ENCODE measurements at places on chromosomes 7 and 10. TPM values are rescaled to one million over a fixed set of nuclear protein-coding genes. Genes with fewer than 3 reads are reported as not detected.

DNA sequence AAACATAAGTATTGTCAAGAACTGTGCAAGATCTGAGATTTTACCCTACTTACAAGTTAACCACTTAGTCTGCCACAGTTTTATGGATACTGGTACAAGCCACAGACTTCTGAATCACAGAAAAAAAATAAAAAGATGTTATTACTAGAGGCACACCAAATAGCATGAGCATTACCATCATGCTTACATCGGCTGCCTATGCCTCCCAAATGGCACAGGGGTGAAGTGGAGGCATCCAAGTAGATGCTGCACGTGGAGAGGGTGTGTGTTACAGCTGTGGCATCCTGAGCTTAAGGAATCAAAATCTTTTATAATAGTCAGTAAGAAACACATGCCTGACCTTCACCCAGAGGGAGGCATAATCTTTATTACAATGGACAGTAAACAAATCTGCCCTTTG, 207.8 kb downstream of the TFEC start:
- DNase-seq = no peak
- no peaks in the 10 kb centered on the region for H3K36me3 ChIP-seq
- no peaks in the 10 kb centered on the region for H3K27me3 ChIP-seq

DNA sequence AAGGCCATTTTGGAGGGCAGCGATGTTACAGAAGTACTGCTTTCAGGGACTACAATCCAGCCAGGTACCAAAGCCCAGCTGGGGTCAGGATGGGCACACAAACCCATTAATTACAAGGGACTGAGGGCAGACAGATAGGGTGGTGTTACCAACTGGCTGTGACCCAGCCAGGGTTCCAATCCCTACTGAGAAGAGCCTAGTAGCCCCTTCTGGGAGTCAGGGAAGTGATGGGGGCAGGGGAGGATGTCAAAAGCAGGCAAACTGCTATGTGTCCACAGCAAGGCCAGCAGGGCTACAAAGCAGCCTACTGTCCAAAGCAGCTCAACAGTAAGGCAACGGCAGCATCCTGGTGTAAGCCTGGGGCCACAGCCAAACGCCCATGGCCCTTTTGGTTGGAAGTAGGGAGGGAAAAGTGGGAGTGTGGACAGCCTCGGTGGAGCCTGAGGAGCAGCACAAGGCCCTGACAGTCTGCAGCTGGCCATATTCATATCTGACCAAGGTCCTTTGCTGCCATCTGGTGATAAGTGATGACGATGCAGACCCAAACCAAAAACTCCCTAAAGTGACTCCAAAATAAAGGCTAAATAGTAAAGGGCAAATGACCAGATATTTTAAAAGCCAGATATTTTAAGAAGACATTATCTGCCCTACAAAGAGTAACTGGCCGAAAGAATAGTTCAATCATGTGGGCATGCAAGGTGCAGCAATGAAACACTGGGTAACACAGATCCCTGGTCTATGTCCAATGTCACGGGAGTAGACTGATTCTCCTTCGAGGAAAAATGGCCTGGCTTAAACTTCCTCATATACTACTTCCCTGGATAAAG, 56.9 kb downstream of the XPNPEP1 start:
- DNase-seq = peak; percentile 52
- H3K4me3 ChIP-seq = no peak overlapping the region
- peaks cover 12% of the 10 kb centered on the region for H3K4me1 ChIP-seq
- peaks cover 8% of the 10 kb centered on the region for H3K36me3 ChIP-seq
- H3K27ac ChIP-seq = no peak overlapping the region

- H3K27me3 ChIP-seq = no peaks in the 10 kb centered on the region
- H3K4me3 ChIP-seq = peak overlapping the region; percentile 90
- no peak overlapping the region for H3K27ac ChIP-seq
- DNase-seq = peak; percentile 76
- no peaks in the 10 kb centered on the region for H3K36me3 ChIP-seq
These were observed 631 bp downstream of the HPS6 start for GRCh38 chr10:102065561-102066398.

DNA sequence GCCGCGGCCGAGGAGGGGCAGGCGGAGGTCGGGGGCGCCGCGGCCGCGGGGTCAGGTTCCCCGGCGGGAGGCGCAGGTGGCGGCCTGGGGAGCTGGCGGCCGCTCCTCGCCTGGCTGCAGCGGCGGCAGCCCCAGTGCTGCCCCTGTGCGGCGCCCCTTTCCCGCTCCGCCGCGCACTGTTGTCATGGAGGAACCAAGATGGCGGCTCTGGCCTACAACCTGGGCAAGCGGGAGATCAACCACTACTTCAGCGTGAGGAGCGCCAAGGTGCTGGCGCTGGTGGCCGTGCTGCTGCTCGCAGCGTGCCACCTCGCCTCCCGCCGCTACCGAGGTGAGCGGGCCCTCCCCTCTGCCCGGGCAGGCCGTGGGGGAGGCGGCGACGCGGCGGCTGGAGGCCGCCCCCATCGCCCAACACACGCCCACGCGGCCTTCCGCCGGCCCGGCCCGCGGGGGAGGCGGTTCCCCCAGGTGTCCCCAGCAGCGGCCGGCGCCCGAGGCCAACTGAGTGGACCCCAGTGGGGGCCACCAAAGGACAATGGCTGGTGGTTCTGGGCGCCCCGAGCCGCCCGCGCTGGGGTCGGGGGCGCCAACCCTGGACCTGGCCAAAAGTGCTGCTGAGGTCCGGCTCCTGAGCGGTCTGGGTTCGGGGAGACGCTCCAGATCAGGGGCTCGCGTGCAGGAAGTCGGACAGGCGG, 425 bp downstream of the CASD1 start:
- peaks cover 29% of the 10 kb centered on the region for H3K4me1 ChIP-seq
- peak overlapping the region; percentile 61 for H3K27ac ChIP-seq
- H3K4me3 ChIP-seq = peak overlapping the region; percentile 74

LLCFC1 gene
- total RNA-seq = not detected

- no peak overlapping the region for H3K27ac ChIP-seq
- no peaks in the 10 kb centered on the region for H3K27me3 ChIP-seq
- H3K36me3 ChIP-seq = no peaks in the 10 kb centered on the region
- H3K4me1 ChIP-seq = no peaks in the 10 kb centered on the region
These were observed 61.7 kb downstream of the PWWP2B start for GRCh38 chr10:132458586-132459300.

DNA sequence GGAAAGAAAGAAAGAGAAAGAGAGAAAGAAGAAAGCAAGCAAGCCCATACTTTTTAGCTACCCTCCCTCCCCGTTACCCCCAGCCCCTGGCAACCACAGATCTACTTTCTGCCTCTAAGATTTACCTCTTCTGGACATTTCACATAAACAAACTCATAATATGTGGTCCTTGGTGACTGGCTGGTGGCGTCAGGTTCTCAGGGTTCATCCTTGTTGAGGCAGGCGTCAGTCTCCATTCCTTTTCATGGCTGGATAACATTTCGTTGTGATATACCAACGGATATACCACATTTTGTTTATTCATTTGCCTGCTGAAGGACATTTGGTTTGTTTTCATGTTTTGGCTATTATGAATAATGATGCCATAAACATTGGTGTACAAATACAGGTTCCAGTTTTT, 30.5 kb downstream of the CDH23 start:
- no peak for DNase-seq
- no peaks in the 10 kb centered on the region for H3K27me3 ChIP-seq
- H3K27ac ChIP-seq = no peak overlapping the region

GRCh38 chr10:87177-88080, 38.3 kb upstream of the TUBB8 start:
- no peak for DNase-seq
- no peak overlapping the region for H3K4me3 ChIP-seq
- no peak overlapping the region for H3K27ac ChIP-seq
- H3K4me1 ChIP-seq = no peaks in the 10 kb centered on the region
- no peaks in the 10 kb centered on the region for H3K36me3 ChIP-seq

DNA sequence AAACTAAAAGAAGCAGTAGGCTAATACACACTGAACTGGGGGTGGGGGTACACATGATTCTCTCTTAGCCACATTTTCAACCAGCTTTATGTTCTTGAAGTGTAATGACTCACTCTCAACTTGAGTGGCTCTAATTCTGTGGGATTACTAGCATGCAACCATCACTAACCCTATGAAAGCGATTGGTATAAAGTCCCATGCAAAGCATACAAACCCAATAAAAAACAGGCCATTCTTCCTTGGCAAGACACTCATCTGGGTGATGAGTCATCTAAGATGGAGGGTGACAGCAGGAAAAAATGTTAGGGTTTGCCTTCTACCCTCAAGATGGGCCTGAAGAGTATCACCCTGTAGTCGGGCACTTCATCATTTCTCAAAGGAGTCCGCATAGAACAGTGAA, 14.9 kb upstream of the PON3 start:
- DNase-seq = no peak
- no peaks in the 10 kb centered on the region for H3K27me3 ChIP-seq
- H3K4me1 ChIP-seq = no peaks in the 10 kb centered on the region
- 0 out of 2 replicates have a peak, but pooled peaks cover 4% of the 10 kb centered on the region for H3K36me3 ChIP-seq
- H3K4me3 ChIP-seq = no peak overlapping the region
- no peak overlapping the region for H3K27ac ChIP-seq

CDK1 gene
- 168 TPM for total RNA-seq

ELMO1 gene
- 24.9 TPM for total RNA-seq

IGFBP1 gene
- not detected for total RNA-seq

MRLN gene
- not detected for total RNA-seq

- H3K4me1 ChIP-seq = no peaks in the 10 kb centered on the region
- no peaks in the 10 kb centered on the region for H3K36me3 ChIP-seq
- no peaks in the 10 kb centered on the region for H3K27me3 ChIP-seq
- H3K27ac ChIP-seq = no peak overlapping the region
These were observed 50.1 kb downstream of the IPMK start for GRCh38 chr10:58217612-58218011.

DNA sequence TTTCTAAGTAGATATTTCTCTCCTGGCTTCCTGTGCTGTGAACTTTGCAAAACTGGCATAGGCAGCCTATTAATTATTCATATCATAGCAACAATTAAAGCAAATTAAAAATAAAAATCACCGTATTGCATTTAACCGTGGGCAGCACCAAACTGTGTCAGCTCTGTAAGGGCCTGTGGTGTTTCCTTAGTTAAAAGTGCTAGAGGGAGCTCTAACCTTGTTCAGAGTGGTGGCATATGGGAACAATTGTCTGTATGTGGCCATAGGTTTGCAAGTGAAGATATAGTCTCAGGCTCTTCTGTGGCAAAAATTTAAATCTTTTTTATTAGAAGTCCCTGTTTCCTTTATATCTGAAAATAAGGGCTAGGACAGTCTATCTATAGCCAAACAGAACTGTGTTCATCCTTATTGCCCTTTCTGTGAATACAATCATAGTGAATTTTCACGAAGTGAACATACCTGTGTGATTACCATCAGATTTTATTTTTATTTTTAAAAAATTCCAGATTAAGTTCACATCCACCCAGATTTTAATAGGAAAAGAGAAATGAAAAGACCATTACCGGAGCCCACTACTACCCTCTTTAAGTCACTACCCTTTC, 92.6 kb downstream of the POLL start:
- peak; percentile 61 for DNase-seq
- peaks cover 12% of the 10 kb centered on the region for H3K4me1 ChIP-seq
- no peak overlapping the region for H3K4me3 ChIP-seq
- no peaks in the 10 kb centered on the region for H3K36me3 ChIP-seq
- no peak overlapping the region for H3K27ac ChIP-seq

FOXI2 gene
- total RNA-seq = 1.1 TPM

DNA sequence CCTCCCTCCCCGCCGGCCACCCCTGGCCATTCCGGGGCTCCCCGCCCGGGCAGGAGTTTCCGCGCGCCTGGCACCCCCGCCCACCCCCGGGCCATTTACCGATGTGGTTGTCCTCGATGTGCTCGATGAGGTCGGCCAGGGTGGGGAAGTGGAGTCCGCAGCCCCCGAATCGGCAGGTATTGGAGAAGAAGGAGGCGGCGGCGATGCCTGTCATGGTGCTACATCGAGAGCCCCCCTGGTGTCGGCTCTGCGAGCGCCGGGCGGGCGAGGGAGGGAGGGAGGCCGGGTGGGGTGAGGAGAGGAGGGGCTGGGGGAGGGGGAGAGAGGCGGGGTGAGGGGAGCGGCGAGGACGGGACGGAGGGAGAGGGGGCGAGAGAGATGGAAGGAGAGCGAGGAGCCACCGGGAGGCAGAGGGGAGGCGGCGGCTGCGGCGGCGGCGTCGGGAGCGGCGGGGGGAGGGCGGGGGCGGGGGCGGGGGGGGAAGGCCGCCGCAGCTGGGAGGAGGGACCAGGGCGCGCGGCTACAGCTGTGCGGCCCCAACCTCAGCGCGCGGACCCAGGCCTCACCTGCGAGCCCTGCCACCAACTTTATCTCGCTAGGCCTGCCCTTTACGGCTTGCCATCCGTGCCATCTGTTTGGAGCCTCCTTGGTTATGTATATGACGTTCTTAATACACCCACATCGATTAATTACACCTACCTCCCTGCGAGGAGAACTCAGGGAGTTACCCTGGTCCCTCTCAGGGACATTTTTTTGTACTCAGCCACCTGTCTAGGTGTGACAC, at the start of gene JAZF1:
Gene JAZF1, minus strand, starts transcription at position 432 of the 784 bp plus-strand sequence.
- no peaks in the 10 kb centered on the region for H3K36me3 ChIP-seq
- H3K4me1 ChIP-seq = peaks cover 49% of the 10 kb centered on the region
- DNase-seq = peak; percentile 90
- 0 out of 2 replicates have a peak, but pooled peaks cover 3% of the 10 kb centered on the region for H3K27me3 ChIP-seq
- peak within 1 kb of the TSS; percentile 78 for H3K4me3 ChIP-seq

DNA sequence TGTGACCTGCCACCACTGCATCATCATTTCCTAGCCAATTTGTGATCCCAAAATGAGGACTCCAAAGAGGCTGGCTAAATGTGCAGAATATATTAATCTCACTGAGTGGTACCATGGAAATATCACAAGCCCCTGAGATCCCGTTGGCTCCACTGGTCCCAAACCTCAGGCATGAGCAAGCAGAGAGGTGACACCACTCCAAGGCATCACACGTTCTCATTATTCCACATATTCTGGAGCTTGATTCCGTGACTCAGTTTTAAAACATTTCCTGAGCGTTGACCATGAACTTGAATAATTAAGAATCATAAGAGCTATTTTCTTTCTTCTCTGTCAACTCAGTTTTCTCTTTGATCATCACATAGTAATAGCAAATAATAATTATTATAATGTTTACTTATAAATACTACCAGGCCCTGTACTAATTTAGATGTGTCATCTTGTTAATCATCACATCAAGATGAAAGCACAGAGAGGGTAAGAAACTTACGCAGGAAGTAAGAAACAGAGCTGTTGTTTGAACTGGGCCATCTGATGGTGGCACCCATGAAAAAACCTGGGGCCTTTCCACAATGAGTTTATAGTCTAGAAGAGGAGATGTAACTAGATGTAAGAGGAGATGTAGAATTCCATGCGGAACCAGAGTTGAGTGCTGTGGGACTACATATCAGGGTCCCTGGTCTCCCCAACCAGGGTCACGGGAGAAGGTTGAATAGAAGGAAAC, 3.5 kb downstream of the APBB1IP start:
- no peak for DNase-seq
- no peak overlapping the region for H3K27ac ChIP-seq
- H3K27me3 ChIP-seq = peaks cover 34% of the 10 kb centered on the region
- H3K36me3 ChIP-seq = no peaks in the 10 kb centered on the region

GRCh38 chr10:62399211-62399610, 25.0 kb downstream of the ZNF365 start:
- H3K4me1 ChIP-seq = peaks cover 4% of the 10 kb centered on the region
- no peaks in the 10 kb centered on the region for H3K27me3 ChIP-seq
- H3K36me3 ChIP-seq = no peaks in the 10 kb centered on the region
- no peak overlapping the region for H3K27ac ChIP-seq
- H3K4me3 ChIP-seq = no peak overlapping the region
